ENCODE measurements at places on chromosomes 13 and 19. TPM values are rescaled to one million over a fixed set of nuclear protein-coding genes. Genes with fewer than 3 reads are reported as not detected.
A peak's percentile ranks its signal among the peaks of the same experiment; 100 is the strongest.

Gene ZNF44
- total RNA-seq, result 9.5 TPM

DNA sequence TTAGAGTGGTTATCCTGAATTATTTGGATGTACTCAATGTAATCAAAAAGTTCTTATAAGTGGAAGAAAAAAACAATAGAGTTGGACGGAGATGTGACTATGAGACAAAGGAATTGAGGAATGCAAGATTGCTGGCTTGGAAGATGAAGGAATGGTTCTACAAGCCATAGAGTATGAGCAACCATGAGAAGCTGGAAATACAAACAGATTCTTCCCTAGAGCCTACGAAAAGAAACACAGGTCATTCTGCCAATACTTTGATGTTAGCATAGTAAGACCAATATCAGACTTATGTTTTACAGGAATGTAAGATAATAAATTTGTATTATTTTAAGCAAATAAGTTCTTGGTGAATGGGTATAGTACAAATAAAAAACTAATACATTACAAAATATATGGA is 249.2 kb downstream of the DIAPH3 start:
- no peak for DNase-seq

GRCh38 chr13:101127741-101128353 is 288.5 kb downstream of the NALCN start:
- DNase-seq, result no peak

DNA sequence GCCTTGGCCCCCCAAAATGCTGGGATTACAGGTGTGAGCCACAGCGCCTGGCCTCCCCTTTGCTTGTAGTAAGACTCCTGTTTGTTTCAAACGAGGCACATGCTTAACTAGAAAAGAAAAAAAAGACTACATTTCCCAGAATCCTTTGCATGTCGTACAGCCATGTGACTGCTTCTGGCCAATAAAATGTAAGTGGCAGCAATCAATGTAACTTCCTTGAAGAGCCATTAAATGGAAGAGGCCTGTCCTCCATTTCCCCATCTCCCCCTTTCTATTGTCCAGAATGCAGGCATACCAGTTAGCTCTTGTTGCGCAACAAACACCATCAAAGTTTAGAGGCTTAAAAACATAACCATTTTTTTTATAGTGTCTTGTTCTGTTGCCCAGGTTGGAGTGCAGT is 10.4 kb upstream of the GPR32 start:
- no peak for DNase-seq

GRCh38 chr19:3333662-3334061 is 32.7 kb upstream of the NFIC start:
- no peak for DNase-seq

- peak; percentile 48 for DNase-seq
Measured at GRCh38 chr13:30331331-30331771, 24.0 kb upstream of the KATNAL1 start.

- peak; percentile 96 for DNase-seq
Measured at GRCh38 chr19:35879770-35880317, 11.5 kb downstream of the APLP1 start.

DNA sequence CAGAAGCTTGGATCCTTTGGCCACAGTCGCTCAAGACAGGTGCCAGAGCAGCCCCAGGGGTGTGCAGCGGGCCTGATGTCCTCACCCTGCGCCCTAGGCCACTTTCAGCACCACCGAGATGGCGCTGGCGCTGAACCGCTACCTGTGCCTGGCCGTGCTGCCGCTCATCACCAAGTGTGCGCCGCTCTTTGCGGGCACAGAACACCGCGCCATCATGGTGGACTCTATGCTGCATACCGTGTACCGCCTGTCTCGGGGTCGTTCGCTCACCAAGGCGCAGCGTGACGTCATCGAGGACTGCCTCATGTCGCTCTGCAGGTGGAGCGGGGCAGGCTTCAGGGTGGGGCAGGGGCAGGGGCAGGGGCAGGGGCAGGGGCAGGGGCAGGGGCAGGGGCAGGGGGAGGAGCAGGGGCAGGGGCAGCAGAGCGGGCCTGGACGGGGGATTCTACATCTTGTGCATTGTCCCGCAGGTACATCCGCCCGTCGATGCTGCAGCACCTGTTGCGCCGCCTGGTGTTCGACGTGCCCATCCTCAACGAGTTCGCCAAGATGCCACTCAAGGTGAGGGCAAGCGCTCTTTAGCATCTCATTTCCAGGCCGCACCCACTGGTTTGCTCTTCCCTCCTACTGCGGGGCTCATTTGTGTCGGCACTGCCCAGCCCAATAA is 69.1 kb downstream of the RYR1 start:
- DNase-seq, result no peak

DNA sequence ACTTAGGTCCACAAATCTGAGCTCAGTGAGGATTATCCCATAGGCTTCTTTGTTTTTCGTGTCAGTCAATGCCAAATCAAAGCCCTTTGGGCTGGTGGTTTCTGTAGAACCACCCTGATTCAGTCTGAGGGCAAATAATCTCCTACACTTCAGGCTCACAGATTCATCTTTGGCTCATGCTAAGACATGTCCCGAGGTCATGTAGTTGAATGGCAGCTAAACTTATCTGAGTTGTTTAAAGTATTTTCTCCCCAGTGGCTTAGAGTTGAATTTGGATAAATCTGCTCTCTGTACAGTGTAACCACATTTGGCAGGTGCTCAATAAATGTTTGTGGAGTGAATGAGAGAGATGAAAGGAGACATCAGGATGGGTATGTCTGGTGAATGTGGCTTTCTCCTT is 13.1 kb upstream of the SLC25A42 start:
- DNase-seq, result no peak

Gene CASP14
- not detected for total RNA-seq

Gene CGB8
- not detected for total RNA-seq

DNA sequence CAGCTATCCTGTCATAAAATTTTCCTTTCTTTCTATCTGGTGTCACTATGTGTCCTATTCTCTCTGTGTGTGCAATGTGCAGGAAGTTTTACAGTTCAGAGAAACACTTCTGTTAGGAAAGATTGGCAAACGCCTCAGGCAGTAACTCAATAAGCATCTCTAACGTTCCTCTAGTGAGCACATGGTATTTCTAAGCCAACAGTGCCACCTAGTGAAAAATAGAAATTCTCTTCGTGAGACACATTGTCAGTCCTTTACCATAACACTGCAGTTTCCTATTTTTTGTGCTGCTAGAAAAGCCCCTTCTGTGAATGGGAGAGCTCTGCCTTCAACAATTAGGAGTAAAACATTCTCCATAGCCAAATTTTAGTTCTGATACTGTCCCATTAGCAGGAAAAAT is 50.7 kb downstream of the ZNF723 start:
- no peak for DNase-seq

Gene SYT3
- total RNA-seq, result 0.15 TPM

Gene DBP
- total RNA-seq, result 22.8 TPM

GRCh38 chr13:96539791-96540190 is 449.9 kb downstream of the HS6ST3 start:
- DNase-seq, result no peak

DNA sequence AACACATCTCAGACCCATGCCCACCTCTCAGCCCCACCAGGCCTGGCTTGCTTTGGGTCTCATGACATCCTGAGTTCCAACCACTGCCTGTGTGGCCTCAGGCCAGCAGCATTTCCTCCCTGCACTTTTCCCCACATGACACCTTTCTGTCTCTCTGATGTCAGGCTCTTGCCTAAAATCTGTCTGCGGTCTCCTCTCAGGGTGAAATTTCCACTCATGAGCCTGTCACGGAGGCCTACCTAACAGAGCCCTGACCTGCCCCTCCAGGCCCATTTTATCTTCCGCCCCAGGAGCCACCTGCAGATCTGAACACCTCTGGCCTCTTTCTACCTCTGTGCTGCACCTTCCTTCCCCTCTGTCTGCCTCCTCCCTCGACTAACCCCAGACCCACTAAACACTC is 93.5 kb downstream of the ZDHHC20 start:
- no peak for DNase-seq

- DNase-seq, result peak; percentile 73
Measured at GRCh38 chr19:55080121-55080967, 4.7 kb downstream of the EPS8L1 start.

- DNase-seq, result no peak
Measured at GRCh38 chr13:112245989-112246388, 130.2 kb upstream of the SPACA7 start.

DNA sequence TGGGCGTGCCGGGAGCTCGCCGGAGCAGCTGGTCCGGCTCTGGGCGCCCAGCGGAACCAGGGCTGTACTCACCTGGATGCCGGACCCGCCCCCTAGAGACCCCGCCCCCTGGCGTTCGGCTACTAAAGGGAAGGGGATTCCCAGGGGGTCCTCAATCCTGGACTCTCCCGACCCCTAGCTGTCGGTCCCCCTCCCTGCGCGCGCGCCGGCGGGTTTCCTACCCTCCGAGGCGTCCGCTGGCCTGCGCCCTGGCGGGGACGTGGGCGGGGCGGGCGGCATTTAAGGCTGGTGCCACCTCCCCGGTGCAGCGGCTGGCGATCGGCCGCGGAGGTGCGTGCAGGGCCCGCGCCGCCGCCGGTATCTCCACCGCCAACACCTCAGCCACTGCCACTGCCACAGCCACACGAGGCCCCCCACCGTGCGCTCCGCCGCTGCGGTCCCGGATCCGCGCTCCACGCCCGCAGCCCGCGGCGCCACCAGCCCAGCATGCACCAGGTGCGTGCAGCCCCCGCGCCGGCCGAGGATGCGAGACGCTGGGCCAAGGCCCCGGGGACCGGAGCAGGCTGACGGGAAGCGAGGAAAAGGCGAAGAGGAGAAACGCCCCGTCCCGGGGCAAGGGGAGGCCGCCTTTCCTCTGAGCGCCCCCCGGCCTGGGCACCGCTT is at the start of gene ATP12A:
Gene ATP12A (plus strand): TSS at position 151 of the 663 bp plus-strand sequence. CDS start 336 bp downstream, at position 487.
- DNase-seq, result no peak

Gene PRODH2
- not detected for total RNA-seq

DNA sequence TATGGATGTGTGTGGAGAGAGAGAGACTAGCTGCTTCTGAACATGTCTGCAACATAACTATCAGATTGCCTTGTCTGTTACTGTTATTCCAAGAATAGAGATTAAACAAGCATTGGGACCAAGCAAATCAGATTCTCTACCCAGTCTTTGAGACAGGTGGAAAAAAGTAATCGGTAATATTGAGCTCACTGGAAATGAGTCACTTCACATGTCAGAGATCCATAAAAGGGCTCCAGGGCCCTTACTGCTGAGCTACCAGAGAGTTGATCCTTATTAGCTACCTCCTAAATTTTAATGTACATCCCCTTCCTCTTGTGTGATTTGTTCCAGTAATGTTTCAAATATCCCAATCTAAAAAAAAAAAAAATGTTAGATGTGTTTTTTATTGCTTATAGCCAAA is 2118.0 kb downstream of the PCDH9 start:
- no peak for DNase-seq

GRCh38 chr19:15820646-15821045 is 5.2 kb upstream of the OR10H1 start:
- DNase-seq, result no peak

Gene KL
- 2.1 TPM for total RNA-seq

Gene SERP2
- total RNA-seq, result 12.4 TPM

DNA sequence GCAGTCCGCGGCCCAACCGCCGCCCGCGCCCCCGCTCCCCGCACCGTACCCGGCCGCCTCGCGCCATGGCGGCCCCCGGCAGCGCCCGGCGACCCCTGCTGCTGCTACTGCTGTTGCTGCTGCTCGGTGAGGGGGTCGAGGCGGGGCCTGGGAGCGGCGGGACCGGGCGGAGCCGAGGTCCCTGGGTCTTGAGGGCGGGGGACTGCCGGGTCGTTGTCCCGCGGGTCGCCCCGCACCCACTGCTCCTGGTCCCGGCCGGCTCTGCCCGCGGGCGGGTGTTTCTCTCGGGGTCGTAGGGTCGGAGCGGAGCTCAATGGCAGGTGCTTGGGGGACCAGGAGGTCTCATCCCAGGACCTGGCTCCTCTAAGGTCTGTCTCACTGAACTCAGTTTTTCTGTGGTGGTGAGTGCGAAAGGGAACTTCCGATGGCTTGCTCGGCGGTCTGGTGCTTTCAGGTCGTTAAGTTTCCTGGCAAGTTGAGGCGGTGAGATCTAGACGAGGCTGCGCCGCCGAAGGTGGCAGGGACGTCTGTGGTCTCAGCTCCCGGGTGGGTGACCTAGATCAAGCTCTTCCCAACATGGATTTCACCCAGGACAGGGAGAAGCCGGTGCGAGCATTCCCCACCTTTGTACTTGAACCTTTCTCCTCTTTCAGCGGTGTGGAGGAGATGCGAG is 467 bp downstream of the LAMP1 start:
- DNase-seq, result no peak

DNA sequence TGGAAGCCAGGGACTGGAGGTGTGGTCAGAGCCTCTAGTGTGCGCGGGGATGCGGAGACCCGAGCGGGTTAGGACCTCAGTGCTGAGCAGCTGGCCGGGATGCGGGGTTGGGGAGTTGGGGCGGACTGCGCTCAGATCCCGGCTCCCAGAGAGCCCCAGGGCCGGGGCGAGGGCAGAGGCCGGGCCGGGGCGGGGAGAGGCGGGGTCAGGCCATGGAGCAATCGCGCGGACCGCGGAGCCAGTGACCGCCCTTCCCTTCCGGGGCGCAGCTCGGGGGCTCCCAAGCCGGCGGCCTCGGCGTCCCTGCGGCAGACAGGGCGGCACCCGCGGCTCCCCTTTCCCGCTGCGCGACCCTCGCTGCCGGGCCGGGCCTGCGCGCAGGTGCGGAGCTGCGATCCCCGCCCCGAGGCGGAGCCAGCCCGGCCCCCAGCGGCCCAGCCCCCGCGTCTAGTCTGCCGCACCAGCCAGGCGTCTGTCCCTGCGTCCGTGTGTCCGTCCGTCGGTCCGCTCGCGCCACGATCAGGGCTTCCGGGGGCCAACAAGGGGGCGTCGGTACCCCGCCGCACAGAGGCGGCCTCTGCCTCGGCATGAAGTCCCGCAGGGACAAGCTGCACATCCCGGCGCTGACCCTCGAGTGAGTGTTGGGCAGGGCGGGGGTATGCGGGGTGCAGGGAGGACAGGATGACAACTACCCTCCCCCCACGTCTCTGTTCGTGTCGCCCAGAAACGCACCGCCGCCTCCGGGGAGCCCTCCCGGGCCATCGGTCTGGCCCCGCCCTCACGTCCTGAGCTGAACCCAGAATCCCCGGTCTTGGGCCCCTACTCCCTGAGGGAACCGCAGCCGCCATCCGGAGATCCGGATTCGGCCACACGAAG is 12.4 kb downstream of the MAST3 start:
- peak; percentile 79 for DNase-seq

GRCh38 chr13:33285420-33286124 is at the start of gene STARD13:
Gene STARD13 (minus strand): TSS chr13:33285755. CDS start chr13:33285638, 117 bp downstream.
- peak; percentile 94 for DNase-seq

Gene KLK5
- not detected for total RNA-seq

Gene IZUMO4
- 1.9 TPM for total RNA-seq

Gene PSG11
- total RNA-seq, result not detected

GRCh38 chr13:44895264-44895952 is 93.9 kb downstream of the NUFIP1 start:
- no peak for DNase-seq

GRCh38 chr19:35222373-35223015 is 6.0 kb downstream of the FAM187B start:
- no peak for DNase-seq

GRCh38 chr19:4403005-4403761 is 743 bp downstream of the CHAF1A start:
- DNase-seq, result no peak

Gene ELF1
- total RNA-seq, result 33.3 TPM

GRCh38 chr19:281156-281853 is 9.9 kb downstream of the PLPP2 start:
- DNase-seq, result no peak

All from left ventricle myocardium superior (tissue), 1 donor.